ENCODE measurements at places on chromosomes 7 and 10.
A peak's percentile ranks its signal among the peaks of the same experiment; 100 is the strongest.

DNA sequence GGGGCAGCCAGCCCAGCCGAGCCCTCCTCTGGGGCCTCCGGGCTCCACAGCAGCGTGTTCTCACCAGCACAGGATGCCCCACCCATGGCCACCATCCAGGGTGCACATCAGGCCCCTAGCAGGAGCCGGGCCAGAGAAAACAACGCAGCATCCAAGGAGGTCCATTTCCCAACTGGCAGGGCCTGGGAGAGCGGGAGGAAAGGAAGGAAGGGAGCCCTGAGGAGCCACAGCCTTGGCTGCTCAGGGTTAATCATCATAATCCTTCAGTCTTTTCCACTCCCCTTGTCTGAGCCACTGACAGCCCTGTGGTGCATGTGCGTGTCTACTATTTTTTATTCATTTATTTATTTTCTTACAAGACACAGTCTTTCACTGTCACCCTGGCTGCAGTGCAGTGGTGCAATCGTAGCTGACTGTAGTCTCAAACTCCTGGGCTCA, 3.6 kb downstream of the PLAC9 start:
- peak; percentile 52 for DNase-seq

DNA sequence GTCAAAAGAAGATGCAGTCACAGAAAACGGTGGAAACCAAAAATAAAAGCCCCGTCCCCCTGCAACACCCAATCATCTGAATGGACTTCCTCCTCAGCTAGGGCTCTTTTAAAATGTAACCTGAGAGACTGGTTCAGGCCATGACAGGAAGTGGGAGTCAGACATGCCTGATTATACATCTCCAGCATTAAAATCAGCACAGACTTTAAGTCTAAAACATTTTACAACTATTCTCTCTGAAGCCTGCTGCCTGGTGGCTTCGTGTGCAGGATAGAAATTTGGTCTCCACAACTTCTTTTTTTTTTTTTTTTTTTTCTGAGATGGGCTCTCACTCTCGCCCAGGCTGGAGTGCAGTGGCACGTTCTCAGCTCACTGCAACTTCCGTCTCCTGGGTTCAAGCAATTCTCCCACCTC, 30.3 kb downstream of the HACD1 start:
- no peak for DNase-seq

- no peak for DNase-seq
Observed at GRCh38 chr10:115432188-115432819, 339.1 kb downstream of the ATRNL1 start.

DNA sequence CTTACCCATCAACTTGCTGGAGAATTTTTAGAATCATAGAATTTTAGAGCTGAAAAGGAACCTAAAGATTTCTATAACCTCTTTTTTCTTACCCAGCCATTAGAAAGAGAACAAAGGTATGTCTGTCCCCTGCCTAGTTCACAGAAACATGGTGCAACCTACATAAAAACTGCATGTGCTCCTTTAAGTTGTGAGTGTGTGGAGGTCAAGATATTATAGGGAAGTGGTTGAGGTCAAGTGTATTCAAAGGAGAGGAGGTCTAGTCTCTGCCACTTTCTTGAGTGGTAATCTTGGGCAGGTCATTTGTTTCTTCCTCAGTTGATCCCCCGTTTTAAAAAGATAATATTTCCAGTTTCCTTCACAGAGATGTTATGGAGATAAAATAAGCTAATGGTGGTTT, 6.4 kb downstream of the UBTD1 start:
- DNase-seq: no peak

GRCh38 chr7:148480479-148481146, 110.0 kb upstream of the C7orf33 start:
- no peak for DNase-seq

DNA sequence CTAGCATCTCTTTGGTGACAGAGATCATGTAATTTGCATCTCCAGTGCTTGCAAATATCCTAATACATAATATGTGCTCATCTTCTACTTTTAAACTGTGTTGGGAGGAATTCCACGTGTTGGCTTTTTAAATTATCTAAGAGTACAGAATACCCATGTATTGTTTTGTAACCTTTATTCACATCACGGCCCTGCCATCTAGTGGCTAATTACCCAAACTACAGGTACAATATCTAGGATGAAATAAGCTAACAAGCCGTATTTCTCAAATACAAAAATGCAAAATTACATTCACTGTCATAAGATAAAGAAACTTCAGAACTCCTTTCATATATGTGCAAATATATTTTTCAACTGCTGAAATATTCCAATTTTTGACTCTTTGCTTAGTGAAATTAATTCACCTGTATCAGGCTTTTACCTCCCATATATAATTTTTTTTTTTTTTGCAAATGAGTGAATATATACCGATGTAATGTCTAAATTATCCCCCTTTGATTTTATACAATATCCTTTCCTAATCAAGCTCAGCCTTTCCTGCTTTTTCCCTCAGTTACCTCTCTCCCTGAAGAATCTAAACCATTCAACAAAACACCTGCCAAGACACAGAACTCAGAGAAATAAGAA, 30.3 kb upstream of the LSM8 start:
- DNase-seq: no peak

- no peak for DNase-seq
Observed at GRCh38 chr7:149791-150636, 42.4 kb upstream of the FAM20C start.

GRCh38 chr7:155143381-155143780, 73.3 kb downstream of the HTR5A start:
- no peak for DNase-seq

DNA sequence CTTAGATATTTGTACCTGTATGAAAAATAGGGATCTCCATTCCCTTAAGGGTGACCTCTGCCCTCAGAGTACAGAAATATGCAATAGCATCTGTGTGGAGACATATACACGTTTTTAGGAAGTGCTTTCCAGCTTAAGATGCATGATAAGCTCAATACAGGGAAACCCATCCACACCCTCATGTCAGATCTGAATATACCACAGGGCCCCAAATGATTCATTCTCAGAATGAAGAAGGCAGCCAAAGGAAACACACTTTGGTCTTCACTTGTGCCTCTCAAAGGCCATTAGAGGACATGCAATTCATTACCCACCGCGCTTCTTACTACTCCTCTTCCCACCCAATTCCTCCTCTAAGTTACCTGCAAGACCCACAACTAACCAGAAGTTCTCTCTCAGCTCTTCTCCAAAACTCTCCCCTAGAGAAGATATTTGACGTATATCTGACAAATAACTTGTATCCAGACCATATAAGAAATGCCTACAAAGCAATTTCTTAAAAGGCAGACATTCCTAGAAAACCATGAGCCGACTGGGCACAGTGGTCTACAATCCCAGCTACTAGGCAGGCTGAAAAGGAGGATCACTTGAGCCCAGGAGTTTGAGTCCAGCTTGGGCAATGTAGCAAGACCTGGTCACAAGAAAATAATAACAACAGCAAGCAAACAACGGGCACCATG, 103.0 kb downstream of the OAT start:
- DNase-seq: no peak

- peak; percentile 11 for DNase-seq
Observed at GRCh38 chr10:73586583-73586984, 4.6 kb downstream of the USP54 start.

DNA sequence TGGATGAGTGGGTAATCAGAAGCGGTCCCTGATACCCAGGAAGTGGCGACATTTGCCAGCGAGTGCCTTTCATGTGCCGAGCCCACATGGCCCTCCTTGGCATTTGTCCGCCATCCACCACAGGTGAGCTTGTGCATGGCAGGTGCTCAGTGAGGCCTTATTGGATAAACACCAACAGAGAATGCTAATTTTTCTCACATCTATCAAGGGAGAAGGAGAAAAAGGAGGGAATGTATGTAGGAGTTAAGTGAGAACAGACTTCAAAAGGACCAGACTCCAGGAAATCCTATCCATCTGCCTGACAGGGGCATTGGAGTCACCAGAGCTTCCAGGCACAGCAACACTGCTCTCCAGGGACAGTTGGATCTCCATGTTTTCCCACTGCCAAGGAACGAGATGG, 143.5 kb upstream of the ZMIZ1 start:
- DNase-seq: no peak

- no peak for DNase-seq
Observed at GRCh38 chr10:13003004-13003403, 1.5 kb upstream of the CCDC3 start.

GRCh38 chr10:35194906-35195305, 68.3 kb downstream of the CREM start:
- no peak for DNase-seq

DNA sequence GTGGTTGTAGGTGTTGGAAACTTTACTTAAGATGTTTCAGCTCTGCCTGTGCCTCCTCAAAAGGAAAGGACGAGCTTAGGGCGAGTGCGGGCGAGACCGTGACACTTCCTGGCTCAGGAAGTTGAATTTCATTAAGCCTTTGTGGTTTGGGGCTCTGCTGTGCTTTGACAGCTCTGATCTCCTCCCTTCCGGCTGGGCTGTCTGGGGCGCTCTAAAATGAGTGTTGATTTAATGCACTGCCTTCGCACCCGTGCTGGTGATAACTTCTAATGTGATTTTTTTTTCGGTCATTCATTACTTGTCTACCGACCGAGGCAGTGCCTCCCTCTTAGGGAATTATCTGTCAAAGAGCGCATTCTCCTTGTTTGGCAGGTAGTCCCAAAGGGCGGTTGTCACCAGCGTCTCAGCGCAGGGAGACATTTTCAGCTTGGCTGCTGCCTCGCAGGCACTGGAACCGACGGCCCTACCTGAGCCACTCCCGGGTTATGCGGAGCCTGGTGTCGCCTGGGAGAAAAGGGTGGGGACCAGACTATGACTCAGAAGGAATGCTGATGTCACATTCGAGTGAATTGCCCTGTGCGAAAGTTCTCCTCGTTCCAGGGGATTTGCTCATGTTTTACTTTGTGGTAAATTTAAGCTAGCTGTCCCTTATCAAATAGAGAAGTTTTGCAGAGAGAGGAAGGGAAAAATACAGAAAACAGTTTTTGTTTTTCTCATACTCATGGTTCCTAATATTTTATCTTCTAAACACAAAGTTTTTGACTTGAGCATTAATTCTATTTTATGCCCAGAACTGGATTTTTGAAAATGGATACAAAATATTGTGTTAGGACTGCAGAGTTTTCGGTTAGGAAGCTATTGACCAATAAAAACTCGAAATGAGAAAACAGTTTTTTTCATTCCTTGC, 920 bp downstream of the TES start:
- DNase-seq: peak; percentile 59

DNA sequence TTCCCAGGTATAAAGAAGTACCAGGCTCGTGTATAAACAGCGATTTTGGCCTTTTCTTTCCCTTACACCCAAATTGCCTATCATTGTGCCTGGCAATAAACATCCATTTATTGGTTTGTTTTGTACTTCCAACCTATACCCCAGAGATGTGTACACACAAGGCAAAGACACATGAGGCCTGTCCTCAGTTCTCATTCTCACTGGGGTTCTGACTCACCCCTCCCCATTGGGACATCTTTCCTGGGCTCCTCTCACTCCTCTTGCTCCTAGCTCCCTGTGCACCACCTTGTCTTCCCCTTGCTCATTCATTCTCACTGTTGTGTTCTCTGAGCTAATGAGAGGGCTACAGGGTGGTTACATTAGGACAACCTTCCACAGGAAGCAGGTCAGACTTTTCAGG, 240.7 kb downstream of the ANK3 start:
- no peak for DNase-seq

- no peak for DNase-seq
Observed at GRCh38 chr10:2920637-2921036, 146.7 kb upstream of the PFKP start.

DNA sequence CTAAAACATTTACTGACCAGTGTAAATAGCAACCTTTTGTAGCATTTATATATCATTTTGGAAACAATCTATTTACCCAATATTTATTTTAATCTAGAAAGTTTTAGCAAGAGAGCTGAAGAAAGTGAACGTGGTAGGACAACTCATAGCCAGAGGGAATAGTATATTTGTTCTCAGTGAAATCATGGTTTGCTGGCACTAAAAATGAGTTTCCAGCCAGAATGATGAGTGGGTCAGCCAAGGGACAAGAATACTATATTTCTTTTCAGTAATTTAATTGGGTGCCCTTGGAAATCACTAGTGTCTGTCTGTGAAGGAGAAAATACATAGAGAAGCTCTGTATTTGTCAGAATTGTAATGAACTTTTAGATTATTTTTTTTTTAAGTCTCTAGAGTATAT, 74.9 kb downstream of the MINPP1 start:
- no peak for DNase-seq

- no peak for DNase-seq
Observed at GRCh38 chr7:86981127-86981526, 78.3 kb downstream of the ELAPOR2 start.

GRCh38 chr10:23768281-23768680, 329.4 kb downstream of the OTUD1 start:
- no peak for DNase-seq

DNA sequence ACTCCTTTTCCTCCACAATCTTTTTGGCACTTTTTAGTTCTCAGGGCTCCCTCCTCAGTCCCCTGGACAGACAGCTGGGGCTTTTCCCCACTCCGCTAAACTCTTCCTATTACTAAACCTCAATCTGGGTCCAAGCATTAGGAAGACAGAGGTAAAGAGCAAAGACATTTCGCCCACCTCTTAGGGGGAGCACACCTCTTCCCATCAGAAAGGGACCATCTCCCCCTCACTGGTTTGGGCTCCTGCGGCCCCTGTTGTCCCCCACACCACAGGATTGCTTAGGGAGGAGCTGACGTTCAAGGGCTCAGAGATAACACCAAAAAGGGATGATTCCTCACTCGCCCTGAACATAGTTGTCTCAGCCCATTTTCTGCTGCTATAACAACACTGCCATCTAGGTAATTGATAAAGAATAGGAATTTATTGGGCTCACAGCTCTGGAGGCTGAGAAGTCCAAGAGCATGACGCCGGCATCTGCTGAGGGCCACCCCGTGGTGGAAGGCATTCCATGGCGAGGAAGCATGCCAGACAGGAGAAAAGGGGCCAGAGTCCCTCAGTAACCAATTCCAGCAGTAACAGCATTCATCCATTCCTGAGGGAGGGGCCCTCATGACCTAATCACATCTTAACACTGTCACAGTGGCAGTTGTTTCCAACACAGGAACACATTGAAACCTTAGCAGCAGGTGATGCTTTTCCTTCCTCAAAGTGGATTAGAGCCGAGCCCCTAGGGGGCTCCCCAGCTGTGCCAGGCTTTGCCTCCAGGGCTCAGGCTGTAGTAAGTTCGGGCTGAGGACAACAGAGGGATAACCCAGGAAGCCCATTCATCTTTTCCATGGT, 209.6 kb downstream of the EBF3 start:
- no peak for DNase-seq

GRCh38 chr10:92241158-92241500, 49.7 kb downstream of the CPEB3 start:
- DNase-seq: no peak

DNA sequence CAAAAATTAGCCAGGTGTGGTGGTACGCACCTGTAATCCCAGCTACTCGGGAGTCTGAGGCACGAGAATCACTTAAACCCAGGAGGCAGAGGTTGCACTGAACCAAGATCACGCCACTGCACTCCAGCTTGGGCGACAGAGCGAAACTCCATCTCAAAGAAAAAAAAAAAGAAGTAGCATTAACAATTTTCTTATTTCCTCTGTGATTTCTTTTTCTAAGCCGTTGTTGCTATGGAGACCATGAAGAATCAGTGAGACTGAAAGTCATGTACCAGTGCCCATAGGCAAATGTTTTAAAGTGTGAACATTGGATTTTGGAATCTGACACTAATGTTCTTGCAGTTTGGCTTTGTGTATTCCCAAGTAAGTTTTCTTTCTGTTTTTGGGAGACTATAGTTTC, 18.4 kb upstream of the MAP3K8 start:
- DNase-seq: no peak

GRCh38 chr10:113283189-113283588, 269.7 kb upstream of the HABP2 start:
- no peak for DNase-seq

GRCh38 chr7:27510541-27510940, 152.1 kb downstream of the HIBADH start:
- no peak for DNase-seq

Measured in thoracic aorta (tissue), 2 donors.